Large intestine (tissue), 12 donors: ENCODE measurements at places on chromosomes 3 and 15.

DNA sequence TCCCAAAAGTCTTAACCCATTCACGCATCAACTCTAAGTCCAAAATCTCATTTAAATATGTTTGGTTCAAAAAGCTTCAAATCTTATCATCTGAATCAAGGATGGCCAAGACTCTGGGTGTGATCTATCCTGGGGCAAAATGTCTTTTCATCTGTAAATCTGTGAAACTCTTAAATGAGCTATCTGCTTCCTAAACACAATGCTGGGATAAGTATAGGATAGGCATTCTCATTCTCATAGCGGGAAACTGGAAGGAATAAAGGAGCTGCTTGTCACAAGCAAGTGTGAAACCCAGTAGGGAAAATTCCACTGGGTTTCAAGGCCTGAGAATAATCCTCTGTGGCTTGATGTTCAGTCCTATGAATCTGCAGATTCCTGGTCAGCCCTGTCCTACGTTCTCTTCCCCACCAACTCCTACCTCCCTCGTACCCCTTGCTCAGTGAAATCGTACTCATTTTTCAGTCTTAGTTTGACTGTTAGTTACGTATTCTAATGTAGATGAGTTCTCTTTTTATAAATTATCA, 156.7 kb downstream of the EPHA3 start:
- DNase-seq, result no peak

GRCh38 chr3:172180473-172180872, 141.1 kb downstream of the FNDC3B start:
- DNase-seq, result no peak

GRCh38 chr3:146403792-146404191, 65.6 kb downstream of the PLSCR2 start:
- DNase-seq, result no peak

GRCh38 chr3:173891272-173892100, 493.9 kb downstream of the NLGN1 start:
- DNase-seq, result no peak

GRCh38 chr3:68743521-68743920, 188.8 kb downstream of the TAFA4 start:
- no peak for DNase-seq

DNA sequence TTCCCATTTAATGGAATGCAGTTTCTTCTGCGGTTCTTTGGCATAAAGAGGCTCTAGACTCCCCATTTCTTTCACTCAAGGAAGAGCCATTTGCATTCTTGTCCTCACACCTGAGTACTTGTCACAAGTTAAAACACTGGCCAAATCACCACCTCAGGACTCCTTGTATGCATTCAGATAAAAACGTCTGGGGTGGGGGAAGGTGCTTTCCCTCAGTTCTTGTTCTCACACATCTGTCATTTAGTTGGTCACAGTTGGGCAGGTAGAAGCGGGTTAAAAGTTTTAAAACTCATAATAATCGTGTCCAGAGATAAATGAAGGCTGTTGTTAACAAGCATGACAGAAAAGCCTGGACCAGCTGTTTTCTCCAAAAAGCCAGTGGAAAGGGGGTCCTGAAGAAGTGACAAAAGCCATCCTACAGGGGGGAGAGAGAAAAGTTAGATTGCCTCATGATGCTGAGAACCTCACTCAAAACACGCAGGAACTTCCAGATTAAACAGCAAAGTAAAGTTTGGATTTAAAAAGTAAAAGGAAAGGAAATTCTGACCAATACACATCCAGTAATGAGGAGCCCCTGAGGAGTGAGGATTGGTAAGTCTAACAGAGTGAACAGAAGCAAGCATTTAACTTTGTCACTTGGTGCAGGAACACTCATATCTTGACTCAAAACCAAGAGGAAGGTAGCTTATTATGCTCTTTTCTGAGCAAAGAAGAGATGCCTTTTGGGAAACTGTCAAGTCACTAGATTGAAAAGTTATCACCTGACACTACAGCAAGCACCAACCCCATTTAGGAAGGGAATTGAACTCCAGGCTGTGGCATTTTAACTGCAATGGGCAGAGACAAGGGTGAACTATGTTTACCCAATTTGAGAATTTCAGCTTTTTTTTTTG, 2.8 kb downstream of the BCL2L10 start:
- DNase-seq, result no peak

GRCh38 chr3:190853464-190853863, 9.0 kb downstream of the GMNC start:
- DNase-seq, result no peak

DNA sequence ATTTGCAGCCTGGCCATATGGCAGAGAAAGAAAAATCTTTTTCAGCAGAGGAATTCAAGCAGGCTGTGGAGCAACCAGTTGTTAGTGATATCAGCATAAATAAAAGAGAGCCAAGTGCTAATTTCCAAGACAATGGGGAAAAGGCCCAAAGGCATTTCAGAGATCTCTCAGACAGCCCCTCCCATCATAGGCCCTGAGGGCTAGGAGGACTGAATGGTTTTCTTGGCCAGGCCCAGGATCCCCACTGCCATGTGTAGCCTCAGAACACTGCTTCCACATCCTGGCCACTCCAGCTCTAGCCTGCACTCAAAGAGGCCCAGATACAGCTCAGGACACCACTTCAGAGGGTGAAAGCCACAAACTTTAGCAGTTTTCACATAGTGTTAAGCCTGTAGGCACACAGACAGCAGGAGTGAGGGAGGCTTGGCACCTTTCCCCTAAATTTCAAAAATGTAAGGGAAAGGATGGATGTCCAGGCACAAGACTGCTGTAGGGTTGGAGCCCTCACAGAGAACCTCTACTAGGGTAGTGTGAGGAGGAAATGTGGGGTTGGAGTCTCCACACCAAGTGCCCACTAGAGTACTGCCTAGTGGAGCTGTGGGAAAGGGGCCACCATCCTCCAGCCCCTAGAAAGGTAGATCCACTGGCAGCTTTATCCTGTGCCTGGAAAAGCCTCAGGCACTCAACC, 191.4 kb downstream of the TBL1XR1 start:
- DNase-seq, result no peak

DNA sequence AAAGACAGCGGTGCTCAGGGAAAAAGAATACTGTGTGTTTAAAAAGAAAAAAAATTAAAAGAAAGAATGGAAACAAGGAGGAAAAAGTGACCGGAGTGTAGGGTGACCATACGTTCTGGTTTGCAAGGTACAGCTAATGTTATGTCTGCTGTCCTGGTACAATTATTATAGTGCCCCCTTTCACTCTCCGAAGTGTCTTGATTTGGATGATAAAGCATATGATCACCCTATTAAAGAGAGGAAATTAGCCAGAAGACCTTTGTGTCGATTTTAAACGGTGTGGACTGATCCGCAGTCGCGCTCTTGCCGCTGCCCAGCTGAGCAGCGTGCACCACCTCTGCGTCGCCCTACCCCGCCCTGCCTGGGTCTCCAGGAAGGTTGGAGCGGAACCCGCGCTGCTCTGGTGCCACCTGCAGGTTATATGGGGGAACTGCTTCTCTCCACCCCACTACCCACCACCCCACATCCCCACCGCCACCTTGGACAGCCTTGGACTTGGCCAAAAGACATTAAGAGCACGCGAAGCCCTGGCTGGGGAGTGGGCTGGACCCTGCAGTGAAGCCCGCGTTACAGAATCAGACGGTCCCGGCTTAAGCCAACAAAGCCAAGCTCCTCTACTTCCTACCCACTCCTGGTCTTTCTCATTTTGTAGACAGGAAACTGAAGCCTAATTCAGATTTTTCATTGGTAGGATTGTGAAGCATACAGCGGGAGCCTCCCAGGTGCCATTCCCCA, 41.2 kb upstream of the UBE2Q2 start:
- peak; percentile 68 for DNase-seq

GRCh38 chr15:25909806-25910205, 46.7 kb upstream of the ATP10A start:
- no peak for DNase-seq

- DNase-seq, result no peak
These were observed 12.3 kb downstream of the BOC start for GRCh38 chr3:113223475-113224281.

- no peak for DNase-seq
These were observed 3.8 kb downstream of the IL1RAP start for GRCh38 chr3:190517687-190518086.

DNA sequence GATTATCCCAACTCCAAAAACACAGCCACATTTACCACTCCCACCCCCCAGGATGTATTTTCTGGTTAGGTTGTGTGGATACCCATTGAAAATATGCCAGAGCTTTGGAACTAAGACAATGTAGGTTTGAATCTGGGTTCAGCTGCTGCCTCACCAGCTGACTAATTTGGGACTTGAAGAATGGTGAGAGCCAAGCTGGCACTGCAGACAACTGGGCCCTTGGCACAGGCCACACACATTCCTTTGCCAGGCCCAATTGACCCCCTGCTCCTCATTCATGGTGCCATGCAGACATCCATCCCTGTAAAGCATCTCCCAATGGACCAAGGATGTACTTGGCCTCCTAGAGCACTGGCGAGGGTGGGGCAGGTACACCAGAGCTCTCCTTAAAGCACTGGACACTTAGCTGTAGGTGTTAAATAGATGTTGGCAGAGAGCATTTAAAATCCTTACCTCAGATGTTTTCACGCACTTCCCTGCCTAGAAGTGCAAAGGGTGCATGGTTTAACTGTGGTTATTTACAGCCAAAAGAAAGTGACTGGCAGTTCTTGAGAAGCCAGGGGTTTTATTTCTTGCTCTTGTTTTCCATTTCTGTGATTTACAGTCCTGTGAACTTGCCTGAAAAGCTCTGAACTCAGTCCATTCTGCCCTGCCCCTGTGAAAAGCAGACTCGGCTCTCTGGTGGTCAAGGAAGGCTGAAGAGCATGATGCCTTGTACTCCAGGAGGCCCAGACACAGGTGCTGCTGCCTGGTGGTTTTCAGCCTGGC, 138.5 kb downstream of the CLSTN2 start:
- DNase-seq, result no peak

DNA sequence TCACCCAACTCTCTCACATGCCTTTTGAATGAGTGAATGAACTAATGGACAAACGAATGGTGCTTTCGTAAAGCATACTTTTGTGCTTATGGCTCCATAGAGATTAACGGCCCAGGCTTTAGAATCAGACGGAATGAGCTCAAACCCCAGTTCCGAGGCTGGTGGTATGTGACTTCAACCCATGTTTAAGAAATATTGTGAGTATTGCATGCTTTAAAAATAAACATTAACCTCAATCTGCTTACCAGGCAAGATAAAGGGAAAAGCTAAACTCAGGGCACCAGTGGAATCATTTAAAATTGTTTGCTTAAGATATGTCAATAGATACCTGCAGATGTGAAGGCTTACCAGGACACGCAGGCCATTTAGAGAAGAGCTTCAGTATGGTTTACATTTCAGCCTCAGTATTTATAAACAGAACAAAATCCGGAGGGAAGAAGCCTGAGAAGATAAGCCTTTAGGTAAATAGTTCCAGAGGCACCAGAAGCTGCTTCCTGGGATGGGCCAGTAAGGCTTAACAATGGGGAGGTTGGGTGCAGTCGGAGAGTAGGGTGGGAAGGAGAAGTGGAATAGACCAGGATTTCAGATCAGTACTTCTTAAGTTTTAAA, 186.4 kb downstream of the ADAMTS9 start:
- no peak for DNase-seq

- DNase-seq, result no peak
These were observed 507 bp upstream of the AP3B2 start for GRCh38 chr15:82710208-82710555.

- DNase-seq, result no peak
These were observed 54.4 kb upstream of the HERC1 start for GRCh38 chr15:63888146-63888545.

- DNase-seq, result no peak
These were observed 8.0 kb downstream of the A4GNT start for GRCh38 chr3:138124188-138124587.

DNA sequence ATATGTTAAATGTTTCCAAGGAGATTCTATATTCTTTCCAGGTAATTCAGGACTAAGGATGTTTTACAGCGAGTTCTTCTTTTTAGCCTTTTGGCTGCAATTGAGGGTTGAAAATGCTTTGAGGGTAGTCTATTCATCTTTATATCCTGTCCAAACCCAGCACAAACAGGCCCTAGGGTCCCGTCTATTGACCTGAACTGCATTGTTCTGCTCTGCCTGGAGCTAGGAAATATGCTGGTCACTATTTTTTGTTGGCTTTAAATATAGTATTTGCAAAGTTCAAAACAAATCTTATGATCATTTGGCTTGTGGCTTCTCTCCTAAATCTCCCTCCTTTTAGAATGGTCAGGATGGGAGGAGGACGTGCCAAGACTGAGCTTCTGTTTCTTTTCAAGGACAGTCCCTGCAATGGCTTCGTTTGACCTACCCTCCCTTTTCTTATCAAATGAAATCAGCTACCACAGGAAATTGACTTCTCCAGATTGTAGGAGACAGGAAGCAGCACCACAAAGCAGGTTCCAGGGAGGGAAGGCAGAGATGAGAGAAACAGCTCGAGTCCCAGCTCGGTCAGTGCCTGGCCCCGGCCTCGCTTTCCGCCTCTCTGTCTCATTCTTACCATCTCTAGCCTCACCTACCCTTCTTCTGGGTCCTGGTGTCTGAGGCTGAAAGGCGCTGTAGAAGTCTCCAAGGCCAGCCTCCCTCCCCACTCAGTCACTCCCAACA, 27.6 kb upstream of the NRROS start:
- DNase-seq, result no peak

GRCh38 chr3:190497811-190498210, 16.1 kb upstream of the IL1RAP start:
- no peak for DNase-seq

DNA sequence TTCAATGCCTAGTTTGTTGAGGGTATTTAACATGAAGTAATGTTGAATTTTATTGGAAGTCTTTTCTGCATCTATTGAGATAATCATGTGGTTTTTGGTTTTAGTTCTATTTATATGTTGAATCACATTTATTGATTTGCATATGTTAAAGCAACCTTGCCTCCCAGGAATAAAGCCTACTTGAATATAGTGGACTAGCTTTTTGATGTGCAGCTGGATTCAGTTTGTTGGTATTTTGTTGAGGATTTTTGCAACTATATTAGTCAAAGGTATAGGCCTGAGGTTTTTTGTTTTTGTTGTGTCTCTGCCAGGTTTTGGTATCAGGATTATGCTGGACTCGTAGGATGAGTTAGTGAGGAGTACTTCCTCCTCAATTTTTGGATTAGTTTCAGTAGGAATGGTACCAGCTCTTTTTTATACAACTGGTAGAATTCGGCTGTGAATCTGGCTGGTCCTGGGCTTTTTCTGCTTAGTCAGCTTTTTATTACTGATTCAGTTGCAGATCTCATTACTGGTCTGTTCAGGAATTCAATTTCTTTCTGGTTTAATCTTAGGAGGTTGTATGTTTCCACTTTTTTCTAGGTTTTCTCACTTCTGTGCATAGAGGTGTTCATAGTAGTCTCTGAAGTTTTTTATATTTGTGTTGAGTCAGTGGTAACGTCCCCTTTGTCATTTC, 209.8 kb upstream of the RBMS3 start:
- DNase-seq, result no peak

DNA sequence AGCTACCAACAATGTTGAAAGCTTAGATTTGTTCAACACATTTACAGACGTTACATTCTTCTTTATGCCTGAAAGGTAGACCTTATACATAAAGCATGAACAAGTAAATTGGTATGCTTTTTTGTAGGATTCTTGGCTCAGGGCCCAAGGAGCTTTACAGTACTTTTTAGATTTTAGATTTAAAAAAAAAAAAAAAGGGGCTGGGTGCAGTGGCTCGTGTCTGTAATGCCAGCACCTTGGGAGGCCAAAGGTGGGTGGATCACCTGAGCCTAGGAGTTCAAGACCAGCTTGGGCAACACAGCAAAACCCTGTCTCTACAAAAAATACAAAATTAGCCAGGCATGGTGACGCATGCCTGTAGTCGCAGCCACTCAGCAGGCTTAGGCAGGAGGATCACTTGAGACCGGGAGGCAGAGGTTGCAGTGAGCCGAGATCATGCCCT, 39.7 kb downstream of the MEF2A start:
- DNase-seq, result no peak
